ENCODE measurements at places on chromosomes 16 and 17.

DNA sequence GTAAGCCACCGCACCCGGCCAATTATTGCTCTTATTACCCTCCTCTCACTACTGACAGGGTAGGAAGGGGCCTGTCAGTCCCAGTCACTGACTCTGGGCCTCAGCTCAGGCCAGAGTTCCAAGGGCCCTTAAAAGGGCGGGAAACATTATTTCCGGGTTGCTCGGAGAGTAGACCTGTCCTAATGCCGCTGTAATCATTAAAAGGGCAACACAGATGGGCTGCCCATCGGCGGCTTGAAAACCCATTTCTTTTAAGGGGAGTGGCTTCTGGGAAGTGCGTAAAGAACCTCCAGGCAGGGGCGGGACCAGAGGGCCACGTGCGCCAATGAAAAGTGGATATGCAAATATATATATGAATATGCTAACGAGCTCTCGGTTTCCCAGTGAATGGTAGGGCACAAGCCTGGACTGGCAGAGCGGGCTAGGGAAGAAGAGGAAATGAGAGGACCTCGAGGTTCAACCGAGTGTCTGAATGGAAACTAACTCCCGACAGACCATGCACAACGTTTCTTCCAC lies 26.6 kb downstream of the PIPOX start:
- DNase-seq: no peak

DNA sequence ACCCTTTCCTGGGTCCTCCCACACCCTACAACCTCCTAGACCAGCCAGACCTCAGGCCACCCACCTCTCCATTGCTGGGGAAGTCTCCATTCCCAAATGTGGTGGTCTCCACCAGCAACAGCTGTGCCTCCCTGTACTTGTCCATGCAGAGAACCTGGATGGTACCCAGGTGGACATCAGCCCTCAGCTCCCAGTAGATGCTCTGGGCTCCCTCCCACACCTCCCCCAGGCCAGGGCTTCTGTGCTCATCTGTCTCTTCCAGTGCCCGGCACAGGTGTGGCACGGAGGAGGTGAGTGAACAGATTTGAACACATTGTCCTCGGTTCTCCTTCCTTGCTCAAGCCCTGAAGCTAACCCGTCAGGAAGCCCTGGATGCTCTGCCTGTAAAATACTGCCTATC lies 34.6 kb downstream of the LGALS9 start:
- DNase-seq: no peak

- peak; percentile 51 for DNase-seq
Measured at GRCh38 chr16:546909-547770, 13.1 kb upstream of the PRR35 start.

DNA sequence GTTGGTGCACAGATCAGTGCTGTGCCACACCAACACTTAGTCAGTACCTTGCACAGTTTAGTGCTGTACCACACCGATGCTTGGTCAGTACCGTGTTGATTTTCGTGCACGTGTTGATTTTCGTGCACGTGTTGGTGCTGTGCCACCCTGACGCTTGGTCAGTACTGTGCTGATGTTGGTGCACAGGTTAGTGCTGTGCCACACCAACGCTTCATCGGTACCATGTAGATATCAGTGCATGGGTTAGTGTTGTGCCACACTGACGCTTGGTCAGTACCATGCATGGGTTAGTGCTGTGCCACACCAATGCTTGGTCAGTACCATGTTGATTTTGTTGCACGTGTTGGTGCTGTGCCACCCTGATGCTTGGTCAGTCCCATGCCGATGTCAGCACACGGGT lies 103.5 kb downstream of the NPIPB11 start:
- no peak for DNase-seq

DNA sequence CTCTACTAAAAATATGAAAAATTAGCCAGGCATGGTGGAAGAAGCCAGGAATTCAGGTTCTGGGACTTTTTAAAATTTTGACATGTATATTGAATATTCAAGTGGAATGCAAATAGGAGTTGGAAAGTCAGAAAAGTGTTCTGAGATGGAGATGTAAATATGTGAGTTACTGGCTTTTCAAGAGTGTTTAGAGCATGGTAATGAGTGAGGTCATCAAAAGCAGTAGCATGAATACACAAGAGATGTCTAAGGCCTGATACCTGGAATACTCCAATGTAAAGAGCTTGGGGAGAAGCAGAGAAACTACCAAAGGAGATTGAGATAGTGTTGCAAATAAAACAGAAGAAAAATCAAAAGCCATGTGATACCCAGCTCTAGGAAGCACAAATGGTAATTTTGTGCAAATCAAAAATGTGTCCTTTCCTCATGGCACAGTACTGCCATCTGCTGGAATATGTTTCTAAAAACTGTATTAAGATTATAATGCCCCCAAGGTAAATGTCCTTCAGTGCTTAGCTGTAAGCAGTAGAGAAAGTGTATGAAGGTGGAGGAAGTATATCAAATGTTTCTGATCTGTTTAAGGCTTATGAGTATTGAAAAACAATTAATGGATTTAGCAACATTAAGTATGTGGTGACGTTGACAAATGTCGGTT lies 908.4 kb downstream of the KCNJ18 start:
- no peak for DNase-seq

GRCh38 chr16:4140652-4141051 lies 24.4 kb upstream of the ADCY9 start:
- DNase-seq: no peak

- no peak for DNase-seq
Measured at GRCh38 chr17:47720196-47720595, 12.8 kb upstream of the TBX21 start.

Measured in stimulated activated CD4-positive, alpha-beta T cell treated with anti-CD3 and anti-CD28 coated beads, Interleukin-1b, Interleukin-23, amount 100 ng/mL, for 4 hours (primary cell).